Pulmonary artery endothelial cell (primary cell): ENCODE measurements at places on chromosomes 6 and 20. TPM values are rescaled to one million over a fixed set of nuclear protein-coding genes. Genes with fewer than 3 reads are reported as not detected.

Gene OR12D2
- not detected in 2 replicates for total RNA-seq

DNA sequence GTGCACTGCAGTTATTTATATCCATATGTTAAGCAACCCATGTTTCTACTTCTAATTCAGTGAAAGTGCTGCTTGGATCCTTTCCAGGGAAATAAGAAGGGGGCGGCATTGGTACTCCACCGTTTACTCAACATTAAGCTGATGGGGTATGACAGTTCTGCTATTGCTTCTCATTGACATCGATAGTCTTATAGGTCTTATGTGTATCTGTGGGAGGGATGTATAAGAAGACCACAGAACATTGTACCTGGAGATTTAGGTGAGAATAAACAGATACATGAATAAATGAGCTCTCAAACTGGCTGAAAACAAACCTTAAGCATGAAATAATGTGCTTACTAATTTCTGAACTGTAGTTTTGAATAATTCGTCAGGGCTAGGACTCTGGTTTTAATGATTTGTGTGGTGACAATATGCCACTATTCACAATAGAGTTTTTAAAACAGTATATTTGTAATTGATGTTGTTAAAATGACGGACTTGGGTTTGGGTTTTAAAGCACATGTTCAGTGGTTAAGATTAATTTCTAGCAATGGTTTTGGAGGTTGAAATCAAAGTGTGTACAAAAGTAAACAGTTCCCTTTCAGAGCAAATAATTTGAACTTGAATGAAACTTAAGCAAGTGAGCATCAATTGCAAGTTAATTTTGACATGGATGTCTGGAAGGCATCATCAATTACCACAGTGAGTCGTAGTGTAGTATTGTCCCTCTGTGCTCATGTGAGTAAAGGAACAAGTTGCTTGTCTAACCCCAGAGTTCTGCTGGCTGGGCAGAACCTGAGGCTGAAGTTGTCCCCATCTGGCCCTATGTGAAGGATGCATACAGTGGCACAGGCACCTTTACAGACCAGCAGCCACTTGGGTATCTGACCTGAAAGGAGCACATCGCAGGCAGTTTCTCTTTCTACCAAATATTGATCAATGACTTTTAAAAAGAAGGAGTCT lies 84.7 kb upstream of the SUPT3H start:
- no peak for DNase-seq

GRCh38 chr6:118580585-118581419 lies 32.7 kb downstream of the PLN start:
- peak; percentile 29 for DNase-seq

Gene NRSN1
- not detected in 2 replicates for total RNA-seq

DNA sequence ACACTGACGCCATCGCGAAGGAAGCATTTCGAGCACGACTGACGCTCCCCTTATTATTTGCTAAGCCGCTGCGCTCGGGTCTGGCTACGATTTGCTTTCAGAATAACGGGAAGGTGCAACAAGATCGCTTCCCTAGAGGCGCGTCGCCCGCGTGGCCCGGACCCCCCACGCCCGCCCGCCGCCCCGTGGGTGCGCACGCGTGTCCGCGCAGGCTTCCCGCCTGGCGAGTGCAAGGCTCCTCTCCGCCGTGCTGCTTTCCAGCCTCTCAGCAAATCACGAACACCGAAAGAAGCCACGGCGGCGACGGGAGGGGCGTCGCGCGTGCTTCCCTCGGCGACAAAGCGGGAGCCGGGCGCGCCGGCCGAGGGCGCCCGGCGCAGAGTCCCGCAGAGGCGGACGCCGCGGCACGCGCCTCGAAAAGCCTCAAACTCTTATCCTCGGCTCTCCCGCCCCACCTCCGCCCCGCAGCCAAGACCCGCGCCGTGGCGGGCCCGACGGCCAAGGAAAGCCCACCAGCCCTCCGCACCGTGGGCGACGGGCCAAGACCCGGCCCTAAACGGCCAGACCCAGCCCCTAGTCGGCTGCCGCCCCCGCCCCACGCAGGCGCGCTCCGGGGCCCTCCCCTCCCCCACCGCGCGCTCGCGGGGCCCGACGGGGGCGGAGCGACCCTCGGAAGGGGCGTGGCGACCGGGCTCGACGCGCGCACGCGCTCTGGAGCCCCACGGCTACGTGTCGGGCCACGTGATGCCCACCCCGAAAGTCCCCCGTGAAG lies 987 bp upstream of the QKI start:
- peak; percentile 62 for DNase-seq

Gene TRAPPC3L
- 0.04 and 0.07 TPM in 2 replicates for total RNA-seq
